ENCODE measurements at places on chromosomes 1 and 21.

GRCh38 chr1:40633931-40634376, 31.5 kb downstream of the RIMS3 start:
- no peak for DNase-seq

GRCh38 chr1:230550428-230550827, 91.9 kb upstream of the COG2 start:
- DNase-seq = no peak

DNA sequence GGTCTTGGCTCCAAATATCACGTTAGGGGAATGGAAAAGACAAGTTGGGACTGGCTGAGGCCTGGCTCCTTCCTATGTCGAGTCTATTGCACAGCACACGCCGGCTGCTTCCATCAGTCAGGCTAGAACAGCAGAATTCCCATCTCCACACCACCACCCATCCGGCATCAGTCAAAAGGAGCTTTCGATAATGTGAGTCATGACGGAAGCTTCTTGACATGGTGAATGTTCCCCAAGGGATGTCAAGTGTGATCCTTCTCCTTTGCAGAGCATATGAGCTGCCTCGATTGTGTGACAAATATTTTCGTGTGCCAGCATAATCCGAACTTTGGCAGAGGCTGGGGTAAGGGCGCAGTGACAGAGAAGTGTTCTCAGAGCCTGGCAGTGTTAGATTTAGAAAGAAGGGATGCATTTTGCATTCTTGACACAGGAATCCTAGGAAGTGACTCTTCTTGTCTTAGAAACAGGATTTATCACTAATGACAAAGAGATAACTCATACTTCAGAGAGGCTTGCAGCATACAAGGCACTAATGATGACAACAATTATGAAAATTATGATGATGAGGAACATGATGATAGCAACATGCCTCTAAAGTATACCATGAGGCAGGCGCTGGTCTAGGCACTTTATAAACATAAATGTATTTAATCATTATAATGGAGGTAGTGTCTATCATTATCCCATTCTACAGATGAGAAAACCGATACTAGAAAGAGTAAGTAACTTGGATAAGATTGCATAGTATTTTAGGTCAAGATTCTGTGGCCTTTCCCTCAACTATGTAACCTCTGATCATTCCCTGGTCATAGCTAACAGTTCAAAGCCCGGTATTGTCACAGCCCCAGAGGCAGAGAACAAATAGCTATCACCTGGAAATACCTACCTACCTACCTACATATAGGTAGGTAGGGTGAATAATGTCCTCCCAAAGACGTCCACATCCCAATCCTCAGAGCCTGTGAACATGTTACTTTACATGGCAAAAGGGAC, 135.0 kb downstream of the KCNJ6 start:
- DNase-seq = no peak

DNA sequence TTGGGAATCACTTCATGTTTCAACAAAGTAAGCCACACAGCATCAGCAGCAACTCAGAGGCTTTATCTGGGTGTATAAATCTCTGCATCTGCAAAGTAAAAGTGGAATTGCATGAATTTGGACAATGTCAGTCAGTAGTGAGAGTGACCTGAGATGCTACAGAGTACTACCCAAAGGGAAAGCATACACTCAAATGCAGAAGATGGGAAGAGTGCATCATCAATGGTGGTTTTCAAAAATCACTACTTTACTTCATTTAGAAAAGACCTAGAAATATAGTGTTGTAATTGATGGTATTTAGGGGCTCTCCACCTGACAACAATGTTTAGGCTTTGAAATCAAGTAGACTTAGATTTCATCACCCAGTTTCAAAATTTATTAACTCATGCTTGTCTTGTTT, 24.5 kb upstream of the PKN2 start:
- no peak for DNase-seq

DNA sequence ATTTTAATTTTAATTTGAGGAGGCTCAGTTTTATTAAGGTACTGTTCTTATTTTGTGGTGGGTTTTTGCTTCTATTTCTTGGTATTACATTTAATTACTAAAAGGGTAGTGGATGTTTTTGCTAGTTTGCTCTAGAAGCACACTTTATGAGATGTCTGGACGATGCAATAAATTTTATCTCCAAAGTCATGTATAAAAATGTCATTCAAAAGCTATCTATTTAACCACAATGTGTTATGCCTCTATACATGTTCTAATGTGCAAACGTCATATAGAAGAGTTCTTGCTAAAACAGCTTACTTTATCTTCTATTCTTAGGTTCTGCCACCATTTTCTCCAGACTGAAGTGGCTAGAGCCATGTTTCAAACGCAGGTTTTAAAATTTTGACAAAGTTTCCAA, 12.9 kb upstream of the MPC2 start:
- no peak for DNase-seq

DNA sequence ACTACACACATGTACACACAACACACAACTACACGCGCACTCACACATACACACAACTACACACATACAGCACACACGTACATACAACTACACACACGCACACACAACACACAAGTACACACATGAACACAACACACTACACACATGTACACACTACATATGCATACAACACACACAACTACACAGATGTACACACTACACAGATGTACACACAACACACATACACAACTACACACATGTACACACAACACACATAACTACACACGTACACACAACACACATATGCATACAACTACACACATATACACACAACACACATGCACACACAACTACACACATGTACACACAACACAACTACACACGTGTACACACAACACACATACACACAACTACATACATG, 318.6 kb downstream of the CAMTA1 start:
- DNase-seq = no peak
